Natural killer cell (primary cell): ENCODE measurements at places on chromosomes 1 and 21. TPM values are rescaled to one million over a fixed set of nuclear protein-coding genes. Genes with fewer than 3 reads are reported as not detected.

The NAV1 gene
- 3.9 TPM for total RNA-seq

- no peak for DNase-seq
Observed at GRCh38 chr1:178486100-178487069, 10.4 kb downstream of the CLEC20A start.

DNA sequence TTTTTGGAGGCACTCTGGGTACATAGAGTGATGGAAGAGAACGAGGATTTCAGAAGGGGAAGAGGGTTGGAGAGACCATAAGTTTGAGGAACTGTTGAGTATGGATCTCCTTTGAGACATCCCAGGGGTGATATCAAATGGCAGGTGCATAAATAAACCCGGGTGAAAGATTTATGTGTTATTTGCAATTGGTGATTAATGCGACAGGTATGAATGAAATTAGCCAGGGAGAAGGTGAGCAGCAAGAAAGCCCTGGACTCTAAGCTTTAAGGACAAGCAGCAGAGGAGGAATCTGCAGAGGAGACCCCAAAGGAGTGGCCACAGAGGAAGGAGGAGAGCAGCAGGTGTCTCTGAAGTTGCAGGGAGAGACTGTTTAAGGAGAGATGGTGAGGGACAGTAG, 8.8 kb upstream of the REN start:
- DNase-seq: no peak

DNA sequence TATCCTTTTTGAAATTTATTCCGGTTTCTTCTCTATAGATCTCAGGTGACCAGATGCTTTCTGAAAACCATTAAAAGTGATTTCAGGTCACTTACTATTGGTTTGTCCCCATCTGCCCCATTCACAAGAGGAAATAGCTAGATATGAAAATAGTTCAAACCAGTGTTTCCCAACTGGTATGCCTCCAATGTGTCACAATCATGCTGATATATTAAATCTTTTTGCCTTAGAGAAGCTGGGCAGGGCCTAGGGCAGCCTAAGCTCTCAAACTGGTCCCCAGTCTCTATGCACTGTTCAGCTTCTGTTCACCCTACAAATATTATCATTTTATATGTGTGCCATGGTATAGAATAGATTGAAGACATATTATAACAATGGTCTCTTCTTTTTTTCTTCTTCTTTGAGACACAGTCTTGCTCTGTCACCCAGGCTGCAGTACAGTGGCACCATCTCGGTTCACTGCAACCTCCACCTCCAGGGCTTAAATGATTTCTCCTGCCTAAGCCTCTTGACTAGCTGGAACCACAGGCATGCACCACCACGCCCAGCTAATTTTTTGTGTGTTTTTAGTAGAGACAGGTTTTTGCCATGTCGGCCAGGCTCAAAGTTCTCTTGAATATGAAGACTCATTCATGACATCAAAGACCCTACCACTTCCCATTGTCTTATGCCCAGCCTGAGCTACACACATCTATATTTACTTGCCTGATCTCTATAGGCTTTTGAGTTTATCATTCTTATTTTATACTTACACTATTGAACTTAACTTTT, 15.7 kb downstream of the PTPN22 start:
- DNase-seq: no peak

The ST6GALNAC5 gene
- not detected for total RNA-seq

The FMO2 gene
- total RNA-seq: not detected

The FAM151A gene
- not detected for total RNA-seq

DNA sequence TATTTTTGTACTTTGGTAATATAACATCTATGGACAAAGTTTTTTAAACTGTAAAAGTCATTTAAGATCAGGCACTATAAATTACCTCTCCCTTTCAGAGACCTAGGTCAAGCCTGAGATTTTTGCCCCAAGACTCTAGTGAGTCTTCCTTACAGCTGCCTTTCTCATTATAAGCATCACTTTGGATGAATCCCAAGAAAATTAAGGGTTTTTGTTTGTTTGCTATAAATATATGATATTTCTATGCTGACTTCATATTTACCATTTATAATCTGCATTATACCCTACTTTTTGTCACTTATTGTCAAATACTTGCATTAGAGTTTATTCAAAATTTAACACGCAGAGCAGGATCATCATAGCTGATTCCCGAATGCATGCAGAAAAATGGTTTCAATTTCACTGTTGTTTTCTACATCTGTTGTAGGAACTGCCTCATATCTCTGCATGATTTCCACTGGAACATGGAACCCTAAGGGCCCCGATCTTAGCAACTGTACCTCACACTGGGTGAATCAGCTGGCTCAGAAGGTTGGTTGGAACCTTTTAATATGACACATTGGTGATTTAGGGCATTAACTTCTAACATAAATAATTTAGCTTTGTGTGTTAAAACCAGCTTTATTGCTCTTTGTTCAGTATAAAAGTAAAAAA, 150.0 kb downstream of the ADGRL2 start:
- no peak for DNase-seq

- no peak for DNase-seq
Observed at GRCh38 chr1:241503444-241503843, 16.1 kb downstream of the FH start.

The VASH2 gene
- total RNA-seq: not detected

The BRDT gene
- not detected for total RNA-seq

GRCh38 chr1:153428791-153429190, 12.5 kb downstream of the S100A7A start:
- no peak for DNase-seq

- DNase-seq: no peak
Observed at GRCh38 chr1:46643368-46643775, 24.8 kb downstream of the ATPAF1 start.

The SYCP1 gene
- not detected for total RNA-seq

The TLCD4 gene
- 0.60 TPM for total RNA-seq

DNA sequence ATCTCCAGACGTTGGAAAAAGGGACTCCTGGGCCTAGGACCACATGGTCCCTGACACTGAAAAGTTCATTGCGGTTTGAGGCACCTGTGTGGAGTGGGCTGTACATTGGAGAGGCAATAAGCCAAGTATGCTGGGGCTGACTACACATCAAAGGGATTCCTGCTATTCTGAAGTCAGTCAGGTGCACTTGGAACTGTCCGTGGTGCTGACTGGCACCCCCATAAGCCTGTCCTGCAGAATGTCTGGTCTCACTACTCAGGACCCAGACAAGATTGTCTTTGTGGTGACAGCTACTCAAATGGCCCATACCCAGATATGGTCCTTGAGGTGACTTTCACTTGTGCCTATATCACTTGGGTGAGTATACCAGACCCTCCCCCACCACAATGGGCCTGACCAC, 150.6 kb downstream of the RWDD3 start:
- no peak for DNase-seq

The GBP6 gene
- total RNA-seq: 0.23 TPM

The KLHDC7A gene
- total RNA-seq: not detected

The MFSD2A gene
- total RNA-seq: 2.8 TPM

DNA sequence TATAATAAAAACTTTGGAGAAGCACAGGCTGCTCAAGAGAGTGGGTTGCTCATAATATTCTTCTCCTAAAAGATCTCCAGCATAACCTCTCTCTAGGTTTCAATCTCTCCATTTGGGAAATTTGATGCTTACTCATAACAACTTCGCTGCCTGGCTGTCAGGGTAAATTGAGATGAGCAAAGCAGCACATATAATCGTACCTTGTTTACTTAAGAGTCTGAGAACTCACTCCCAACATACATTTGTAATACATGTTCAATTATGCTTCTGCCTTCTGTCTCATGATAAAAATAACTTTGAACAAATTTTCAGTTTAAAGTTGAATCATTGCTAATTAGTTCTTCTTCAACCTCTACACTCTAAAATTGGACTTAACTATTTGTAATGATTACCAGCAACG, 68.9 kb downstream of the DUSP10 start:
- no peak for DNase-seq

DNA sequence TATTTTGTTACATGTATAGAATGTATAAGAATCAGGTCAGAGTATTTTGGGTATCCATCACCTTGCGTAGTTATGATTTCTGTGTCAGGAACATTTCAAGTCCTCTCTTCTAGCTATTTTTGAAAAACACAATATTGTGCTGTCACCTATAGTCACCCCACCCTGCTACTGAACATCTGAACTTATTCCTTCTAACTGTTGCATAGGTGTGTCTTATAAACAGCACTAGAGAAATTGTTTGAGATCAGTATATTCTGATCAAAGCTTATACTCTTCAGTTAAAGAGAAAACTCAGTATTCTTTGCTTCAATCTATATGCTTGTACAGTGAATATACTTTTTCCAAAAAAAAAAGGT, 96.0 kb downstream of the ASH1L start:
- DNase-seq: no peak

The PALMD gene
- total RNA-seq: not detected

DNA sequence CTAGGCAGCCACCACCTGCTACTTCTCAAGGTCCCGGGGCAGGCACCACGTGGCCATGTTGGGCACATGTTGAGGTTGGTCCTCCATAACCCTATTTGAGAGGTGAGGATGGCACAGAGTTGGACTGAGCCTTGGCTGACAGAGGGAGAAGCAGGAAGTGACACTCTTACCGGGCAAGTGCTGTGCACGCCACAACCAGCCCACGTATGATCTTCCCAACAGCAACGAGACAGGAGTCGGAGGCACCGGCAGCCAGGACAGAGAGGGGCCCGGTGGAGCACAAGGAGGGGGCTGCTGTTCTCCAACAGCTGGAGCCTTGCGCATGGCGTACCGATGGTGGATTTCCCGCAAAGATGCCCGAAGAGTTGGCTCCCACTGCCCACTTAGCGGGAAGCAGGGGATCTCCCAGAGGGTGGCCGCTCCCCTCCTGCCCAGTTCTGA, 3.4 kb downstream of the CLEC20A start:
- DNase-seq: no peak

The FLG gene
- total RNA-seq: not detected

GRCh38 chr1:115466433-115466832, 128.4 kb upstream of the NGF start:
- no peak for DNase-seq

The OR10Z1 gene
- total RNA-seq: not detected

- no peak for DNase-seq
Observed at GRCh38 chr1:215160351-215160750, 77.8 kb downstream of the KCNK2 start.

The IL12RB2 gene
- 18.2 TPM for total RNA-seq

DNA sequence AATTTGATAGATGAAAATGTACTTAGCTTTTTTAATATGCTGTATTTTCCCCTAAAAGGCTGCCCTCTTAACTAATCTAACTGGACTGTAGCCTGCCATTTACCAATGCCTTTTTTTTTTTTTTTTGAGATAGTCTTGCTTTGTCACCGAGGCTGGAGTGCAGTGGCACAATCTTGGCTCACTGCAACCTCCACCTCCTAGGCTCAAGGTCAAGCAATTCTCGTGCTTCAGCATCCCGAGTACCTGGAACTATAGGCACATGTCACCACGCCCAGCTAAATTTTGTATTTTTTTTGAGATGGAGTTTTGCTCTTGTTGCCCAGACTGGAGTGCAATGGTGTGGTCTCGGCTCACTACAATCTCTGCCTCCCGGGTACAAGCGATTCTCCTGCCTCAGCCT, 18.7 kb downstream of the PAFAH2 start:
- DNase-seq: no peak

DNA sequence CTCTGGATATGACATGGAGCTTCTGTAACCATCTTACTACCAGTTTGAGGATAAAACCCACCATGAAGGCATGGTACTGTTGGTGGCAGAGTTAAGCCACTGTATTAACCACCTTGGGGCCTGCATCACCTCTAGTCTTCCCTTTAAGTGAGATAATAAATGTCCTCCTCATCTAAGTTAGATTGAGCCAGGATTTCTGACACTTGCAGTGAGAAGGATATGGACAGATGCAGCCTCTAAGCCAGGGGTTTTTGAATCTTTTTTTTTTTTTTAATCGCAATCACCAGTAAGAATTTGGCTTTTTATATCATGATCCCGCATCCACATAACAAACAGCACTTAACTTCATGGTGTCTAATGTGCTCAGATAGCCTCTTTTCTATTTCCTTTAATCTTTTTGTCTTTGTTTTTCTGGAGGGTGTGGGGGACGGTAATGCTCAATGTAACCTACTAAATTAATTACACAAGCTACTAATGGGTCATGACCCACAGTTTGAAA, 42.2 kb downstream of the ATP1A1 start:
- no peak for DNase-seq

The SIM2 gene
- not detected for total RNA-seq

GRCh38 chr1:200493344-200493743, 83.5 kb upstream of the ZNF281 start:
- DNase-seq: no peak

DNA sequence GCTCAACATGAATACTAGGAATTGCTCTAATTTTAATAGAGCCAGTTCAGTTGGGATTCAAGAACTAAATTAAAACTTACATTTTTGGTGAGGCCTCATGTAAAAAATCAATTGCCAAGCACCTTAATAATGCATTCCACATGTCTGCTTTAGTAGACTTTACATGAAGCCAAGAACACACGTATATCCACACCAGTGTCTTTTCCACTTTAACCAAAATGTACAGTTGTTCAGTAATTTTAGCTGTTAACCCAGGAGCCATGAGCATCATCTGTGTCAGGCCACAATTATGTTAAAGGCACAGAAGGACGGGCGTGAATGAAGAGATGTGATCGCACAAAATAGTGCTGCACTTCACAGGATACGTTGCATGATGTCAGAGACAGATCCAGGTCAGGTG, 136.7 kb downstream of the TLR5 start:
- DNase-seq: no peak

DNA sequence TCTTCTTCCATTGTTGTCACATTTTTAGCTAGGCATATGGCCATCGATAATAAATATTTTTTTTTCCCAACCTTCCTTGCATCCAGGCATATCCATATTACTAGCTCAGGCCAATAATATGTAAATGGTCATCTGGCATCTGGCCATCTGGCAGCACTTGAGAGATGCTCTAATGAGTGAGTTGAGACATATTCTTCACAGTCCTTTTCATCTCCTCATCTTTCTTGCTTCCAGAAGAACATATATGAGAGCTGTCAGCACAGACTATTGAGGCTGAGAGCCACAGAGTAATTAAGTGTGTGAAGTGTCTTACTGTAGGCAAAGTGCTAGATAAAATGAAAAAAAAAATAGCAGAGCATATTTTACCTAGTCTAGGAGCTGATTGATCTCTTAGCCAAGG, 628.4 kb upstream of the TMPRSS15 start:
- no peak for DNase-seq

DNA sequence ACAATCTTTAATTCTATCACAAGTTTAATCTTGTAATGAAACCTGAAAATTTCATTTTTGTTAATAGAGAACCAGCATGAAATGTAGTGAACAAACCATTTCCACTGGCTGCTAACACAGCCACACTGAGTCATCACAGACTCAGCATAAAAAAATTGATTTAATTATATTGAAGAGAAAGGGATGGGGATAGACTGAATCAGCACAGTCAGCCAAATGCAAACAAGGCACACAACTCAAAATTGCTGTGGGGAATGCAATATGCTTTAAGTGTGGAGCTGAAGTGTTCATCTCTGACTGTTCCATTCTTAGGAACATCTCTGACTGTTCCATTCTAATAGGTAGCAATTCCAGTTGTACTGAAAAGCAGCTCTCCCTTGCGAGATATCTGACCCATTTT, 299.8 kb downstream of the MRPL39 start:
- DNase-seq: no peak

The PGLYRP4 gene
- total RNA-seq: not detected
